ENCODE measurements at places on chromosomes 12 and 14.

DNA sequence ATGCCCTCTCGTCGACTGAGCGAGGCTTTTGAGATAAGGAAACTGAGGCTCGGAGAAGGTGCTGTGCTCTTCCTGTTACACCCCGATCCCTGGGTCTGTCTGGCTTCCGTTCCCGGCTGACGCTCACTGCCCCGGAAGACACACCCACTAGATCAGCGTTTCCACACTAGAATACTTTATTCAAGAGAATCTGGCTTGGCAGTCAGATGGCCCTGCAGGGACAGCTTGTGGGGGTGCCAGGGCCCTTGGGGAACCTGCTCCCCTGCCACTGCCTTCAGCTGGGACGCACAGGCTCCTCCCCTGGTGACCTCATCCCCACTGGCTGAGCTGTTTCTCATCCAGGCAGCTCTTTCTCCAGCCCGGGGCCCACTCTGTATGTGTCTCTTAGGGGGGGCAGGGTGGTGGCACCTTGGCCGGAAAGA, 13.7 kb downstream of the PGF start:
- DNase-seq = peak; percentile 31

GRCh38 chr14:90512329-90512991, 115.6 kb downstream of the CALM1 start:
- no peak for DNase-seq

GRCh38 chr12:30816742-30817465, 62.2 kb upstream of the CAPRIN2 start:
- DNase-seq = no peak

- DNase-seq = no peak
Observed at GRCh38 chr12:131947482-131948027, 2.2 kb upstream of the EP400 start.

GRCh38 chr14:91253795-91254323, 9.4 kb upstream of the GPR68 start:
- no peak for DNase-seq

DNA sequence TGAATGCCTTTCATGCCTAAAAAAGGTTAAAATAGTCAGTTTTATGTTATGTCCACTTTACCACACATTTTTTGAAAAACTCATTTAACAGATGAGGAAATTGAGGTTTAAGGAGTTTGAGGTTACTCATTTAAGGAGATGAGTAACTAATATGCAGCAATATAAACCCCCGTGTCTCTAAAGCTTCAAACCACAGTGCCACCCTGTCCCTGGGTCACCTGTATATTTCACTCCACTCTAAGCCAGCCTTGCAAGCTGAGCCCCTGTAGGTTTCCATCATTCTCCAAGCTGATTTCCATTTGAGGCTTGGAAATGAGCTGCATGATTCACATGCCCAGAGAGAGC, 64.4 kb downstream of the NUAK1 start:
- no peak for DNase-seq

- peak; percentile 98 for DNase-seq
Observed at GRCh38 chr14:62691647-62692489, 353.4 kb downstream of the KCNH5 start.

GRCh38 chr14:73124180-73124894, 12.0 kb upstream of the PSEN1 start:
- DNase-seq = no peak

- DNase-seq = no peak
Observed at GRCh38 chr12:45622210-45622937, 107.1 kb upstream of the ARID2 start.

DNA sequence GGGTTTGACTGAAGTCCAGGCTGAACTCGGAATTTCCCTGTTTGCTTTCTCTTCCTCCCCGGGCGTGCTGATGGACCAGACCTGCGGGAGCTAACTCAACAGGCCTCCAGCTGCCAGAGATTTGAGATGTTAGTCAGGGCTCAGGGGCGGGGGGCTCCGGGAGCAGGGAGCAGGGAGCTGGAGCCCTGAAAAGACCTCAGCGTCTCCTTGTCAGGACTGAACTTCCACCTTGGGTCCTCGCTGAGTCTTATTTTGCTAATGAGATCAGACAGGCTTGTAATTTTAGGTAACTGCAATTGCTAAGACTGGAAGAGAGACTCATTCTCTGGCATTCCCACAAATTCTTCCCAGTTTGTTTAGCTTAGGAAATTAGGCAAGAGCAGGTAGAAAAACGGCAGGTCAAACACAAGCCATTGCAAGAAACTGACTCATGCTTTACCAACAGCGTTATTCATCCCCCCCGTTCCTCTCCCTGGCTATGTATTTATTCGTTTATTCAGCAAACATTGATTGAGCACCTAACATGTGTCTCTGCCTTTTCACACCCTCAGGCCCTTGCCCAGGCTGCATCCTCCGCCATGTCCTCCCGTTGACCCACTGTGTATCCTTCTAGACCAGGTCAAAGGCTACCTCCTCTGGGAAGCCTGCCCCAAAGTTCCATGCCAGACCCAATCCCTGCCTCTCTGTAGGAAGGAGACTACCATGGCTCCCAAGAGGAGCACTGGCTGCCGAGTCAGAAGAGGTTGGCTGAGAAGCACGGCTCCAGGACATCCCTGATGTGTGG, 80.4 kb upstream of the DIO3 start:
- peak; percentile 16 for DNase-seq

- DNase-seq = peak; percentile 64
Observed at GRCh38 chr14:60064491-60065072, 27.1 kb upstream of the PCNX4 start.

- DNase-seq = peak; percentile 79
Observed at GRCh38 chr12:104213952-104214351, 1.6 kb upstream of the TXNRD1 start.

Data from cardiac fibroblast (primary cell).